DND-41 (cell line): ENCODE measurements at places on chromosomes 12 and 14.
A peak's percentile ranks its signal among the peaks of the same experiment; 100 is the strongest.

- no peaks in the 10 kb centered on the region for H3K36me3 ChIP-seq
- H3K4me3 ChIP-seq: no peak overlapping the region
- no peak for DNase-seq
- no peak overlapping the region for H3K27ac ChIP-seq
- peaks cover 2% of the 10 kb centered on the region for H3K27me3 ChIP-seq
Measured at GRCh38 chr14:94011795-94012194, 14.3 kb upstream of the OTUB2 start.

GRCh38 chr14:101965770-101966722, 1.7 kb downstream of the DYNC1H1 start:
- peak overlapping the region; percentile 89 for H3K27ac ChIP-seq
- no peak for DNase-seq
- H3K27me3 ChIP-seq: no peaks in the 10 kb centered on the region

DNA sequence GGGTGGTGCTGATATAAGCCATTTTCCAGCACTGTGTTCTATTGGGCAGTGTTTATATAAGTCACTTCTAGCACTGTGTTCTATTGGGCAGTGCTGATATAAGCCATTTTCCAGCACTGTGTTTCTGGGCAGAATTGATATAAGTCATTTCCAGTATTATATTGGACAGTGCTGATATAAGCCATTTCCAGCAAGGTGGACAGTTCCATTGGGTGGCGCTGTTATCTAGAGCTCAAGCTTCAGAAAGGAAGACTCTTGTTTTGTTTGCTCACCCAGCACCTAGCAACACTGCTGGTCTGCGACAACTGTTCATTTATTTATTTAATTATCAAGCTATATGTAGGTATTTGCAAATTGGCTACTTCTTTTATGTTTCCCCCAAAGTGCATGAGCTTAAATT, 690.3 kb downstream of the AACS start:
- no peaks in the 10 kb centered on the region for H3K27me3 ChIP-seq
- H3K4me1 ChIP-seq: no peaks in the 10 kb centered on the region
- no peak overlapping the region for H3K27ac ChIP-seq
- no peak for DNase-seq
- H3K36me3 ChIP-seq: no peaks in the 10 kb centered on the region
- H3K4me3 ChIP-seq: no peak overlapping the region

DNA sequence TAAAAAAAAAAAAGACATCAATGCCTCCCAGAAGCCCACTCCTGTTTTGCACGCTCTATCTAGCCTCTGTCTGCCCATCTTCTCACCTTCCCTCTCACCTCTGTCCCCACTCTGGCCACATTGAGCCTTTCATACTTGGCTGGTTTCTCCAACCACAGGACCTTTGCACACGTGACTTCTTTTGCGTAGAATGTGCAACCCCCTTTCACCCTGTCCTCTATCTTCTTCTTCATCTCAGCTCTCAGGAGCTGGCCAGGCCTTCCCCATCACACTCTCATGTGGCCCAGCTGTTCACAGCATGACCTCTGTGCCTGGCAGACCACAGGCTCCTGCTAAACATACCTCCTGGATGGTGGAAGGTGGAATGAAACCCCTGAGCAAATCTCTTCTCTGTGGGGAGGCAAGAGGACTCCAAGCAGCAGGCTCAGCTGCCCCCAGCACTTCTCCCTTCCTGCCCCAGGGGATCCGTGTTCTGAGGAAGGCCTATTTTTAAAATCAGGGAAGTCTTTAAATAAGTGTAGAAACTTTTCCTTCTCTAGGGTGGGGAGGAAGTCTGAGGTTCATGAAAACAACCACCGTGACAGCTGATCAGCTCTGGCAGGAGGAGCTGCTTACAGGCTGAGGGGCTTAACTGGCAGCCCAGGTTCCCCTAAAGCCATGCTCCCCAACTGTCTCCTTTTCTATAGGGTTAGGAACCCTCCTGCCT, 11.6 kb downstream of the HVCN1 start:
- H3K36me3 ChIP-seq: no peaks in the 10 kb centered on the region; the same call in 1 of the 2 replicates
- no peak overlapping the region for H3K27ac ChIP-seq
- DNase-seq: peak; percentile 14
- no peaks in the 10 kb centered on the region for H3K27me3 ChIP-seq
- H3K4me3 ChIP-seq: no peak overlapping the region
- H3K4me1 ChIP-seq: peaks cover 4% of the 10 kb centered on the region; the same call in 1 of the 2 replicates

GRCh38 chr12:93766796-93767523, 89.8 kb downstream of the CRADD start:
- no peaks in the 10 kb centered on the region for H3K36me3 ChIP-seq
- no peaks in the 10 kb centered on the region for H3K27me3 ChIP-seq
- peak overlapping the region; percentile 75 for H3K27ac ChIP-seq
- H3K4me1 ChIP-seq: peaks cover 62% of the 10 kb centered on the region
- DNase-seq: peak; percentile 63
